ENCODE measurements at places on chromosomes 7 and 10. TPM values are rescaled to one million over a fixed set of nuclear protein-coding genes. Genes with fewer than 3 reads are reported as not detected.
A peak's percentile ranks its signal among the peaks of the same experiment; 100 is the strongest.

GRCh38 chr7:1537535-1538412, 7.3 kb downstream of the MAFK start:
- DNase-seq = peak; percentile 99
- H3K4me3 ChIP-seq = peak overlapping the region; percentile 78
- H3K27ac ChIP-seq = peak overlapping the region; percentile 99

DNA sequence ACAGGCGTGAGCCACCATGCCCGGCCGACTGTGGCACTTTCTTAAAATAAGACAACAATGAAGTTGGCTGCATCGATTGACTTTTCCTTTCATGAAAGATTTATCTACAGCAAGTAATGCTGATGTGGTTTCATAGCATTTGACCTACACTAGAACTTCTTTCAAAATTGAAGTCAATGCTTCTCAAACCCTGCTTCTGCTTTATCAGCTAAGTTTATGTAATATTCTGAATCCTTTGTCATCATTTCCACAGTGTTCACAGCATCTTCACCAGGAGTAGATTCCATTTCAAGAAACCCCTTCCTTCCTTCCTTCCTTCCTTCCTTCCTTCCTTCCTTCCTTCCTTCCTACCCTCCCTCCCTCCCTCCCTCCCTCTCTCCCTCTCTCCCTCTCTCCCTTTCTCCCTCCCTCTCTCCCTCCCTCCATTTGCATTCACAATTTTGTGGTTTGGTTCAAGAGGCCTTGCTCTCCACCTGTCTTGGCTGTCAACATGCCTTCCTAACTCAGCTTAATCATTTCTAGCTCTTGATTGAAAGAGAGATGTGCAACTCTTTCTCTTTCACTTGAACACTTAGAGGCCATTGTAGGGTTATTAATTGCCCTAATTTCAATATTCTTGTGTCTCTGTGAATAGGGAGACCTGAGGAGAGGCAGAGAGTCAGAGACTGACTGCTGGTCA, 52.1 kb downstream of the HDAC9 start:
- H3K4me1 ChIP-seq = peaks cover 3% of the 10 kb centered on the region
- DNase-seq = no peak
- H3K27me3 ChIP-seq = no peaks in the 10 kb centered on the region
- no peaks in the 10 kb centered on the region for H3K36me3 ChIP-seq
- no peak overlapping the region for H3K27ac ChIP-seq

GRCh38 chr7:96401200-96401599, 79.3 kb upstream of the SLC25A13 start:
- H3K27ac ChIP-seq = no peak overlapping the region
- H3K4me1 ChIP-seq = peaks cover 8% of the 10 kb centered on the region
- no peak for DNase-seq
- no peaks in the 10 kb centered on the region for H3K27me3 ChIP-seq
- H3K4me3 ChIP-seq = no peak overlapping the region

DNA sequence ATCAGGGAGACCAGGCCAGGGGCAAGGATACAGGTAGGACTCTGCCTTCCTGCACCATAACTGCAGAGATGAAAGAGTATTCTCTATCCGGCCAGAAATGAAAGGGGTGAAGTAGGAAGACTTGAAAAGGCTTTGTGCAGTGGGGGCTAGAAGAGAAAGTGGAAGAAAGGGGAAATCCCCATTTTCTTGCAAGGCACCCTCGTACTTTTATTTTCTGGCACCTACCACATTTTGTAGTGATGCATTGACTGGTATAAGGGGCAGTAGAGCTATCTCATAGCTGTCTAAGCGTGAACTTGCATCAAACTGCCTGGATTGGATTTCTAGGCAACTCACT, 752 bp upstream of the CAMK2G start:
- no peak overlapping the region for H3K27ac ChIP-seq
- H3K27me3 ChIP-seq = no peaks in the 10 kb centered on the region
- H3K36me3 ChIP-seq = peaks cover 16% of the 10 kb centered on the region

DNA sequence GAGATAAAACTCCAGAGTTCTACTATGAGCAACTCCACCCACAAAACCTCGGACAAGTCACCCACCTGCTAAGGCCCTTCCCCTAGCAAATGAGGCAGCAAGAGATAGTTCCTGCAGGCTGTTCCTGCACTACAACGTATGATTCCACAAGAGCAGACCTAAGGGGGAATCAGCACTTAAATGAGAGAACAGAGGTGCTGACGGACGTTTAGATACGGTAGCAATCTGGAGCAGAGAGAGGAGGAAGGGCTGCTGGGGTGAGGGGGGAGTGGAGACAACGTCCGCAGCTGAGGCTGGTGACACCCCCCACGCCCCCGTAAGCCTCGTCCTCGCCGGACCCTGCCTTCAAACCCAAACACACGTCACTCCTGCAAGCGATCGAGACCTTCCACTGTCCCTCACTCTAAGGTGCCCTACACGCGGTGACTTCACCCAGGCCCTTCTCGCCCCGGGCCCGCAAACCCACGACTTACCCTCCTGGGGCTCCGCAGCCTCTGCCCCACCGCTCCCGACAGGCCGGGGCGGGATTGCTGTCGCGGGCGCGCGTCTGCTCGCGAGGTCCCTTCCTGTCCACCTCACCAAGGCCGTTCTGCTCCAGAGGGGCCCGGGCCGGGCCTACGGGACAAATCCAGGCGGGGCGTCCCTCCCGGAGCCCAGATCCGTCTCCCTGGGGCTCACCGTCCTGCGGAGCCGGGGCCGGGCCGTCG, 635 bp downstream of the ZNF12 start:
- H3K4me3 ChIP-seq = peak overlapping the region; percentile 83
- peaks cover 31% of the 10 kb centered on the region for H3K36me3 ChIP-seq
- peaks cover 4% of the 10 kb centered on the region for H3K27me3 ChIP-seq
- peaks cover 4% of the 10 kb centered on the region for H3K4me1 ChIP-seq
- peak overlapping the region; percentile 83 for H3K27ac ChIP-seq

DNA sequence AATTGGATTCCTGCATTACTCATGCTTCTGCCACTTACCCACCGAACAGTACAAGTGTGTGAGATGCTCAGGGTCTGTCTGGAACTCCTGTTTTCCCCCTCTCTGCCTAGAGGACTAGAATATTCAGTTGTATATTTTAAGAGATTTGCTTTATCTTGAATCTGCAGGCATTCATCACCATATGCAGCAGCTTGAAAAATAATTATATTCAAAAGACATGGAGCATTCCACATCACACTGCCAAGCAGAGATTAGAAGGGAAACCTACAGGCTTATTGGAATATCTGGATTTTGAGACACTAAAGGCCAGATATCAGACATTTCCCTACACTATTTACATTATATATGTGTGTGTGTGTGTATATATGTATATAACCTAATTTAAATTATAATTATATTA, 382.8 kb upstream of the POM121L12 start:
- H3K4me1 ChIP-seq = no peaks in the 10 kb centered on the region
- no peaks in the 10 kb centered on the region for H3K27me3 ChIP-seq
- no peak overlapping the region for H3K4me3 ChIP-seq
- no peaks in the 10 kb centered on the region for H3K36me3 ChIP-seq
- no peak overlapping the region for H3K27ac ChIP-seq

DNA sequence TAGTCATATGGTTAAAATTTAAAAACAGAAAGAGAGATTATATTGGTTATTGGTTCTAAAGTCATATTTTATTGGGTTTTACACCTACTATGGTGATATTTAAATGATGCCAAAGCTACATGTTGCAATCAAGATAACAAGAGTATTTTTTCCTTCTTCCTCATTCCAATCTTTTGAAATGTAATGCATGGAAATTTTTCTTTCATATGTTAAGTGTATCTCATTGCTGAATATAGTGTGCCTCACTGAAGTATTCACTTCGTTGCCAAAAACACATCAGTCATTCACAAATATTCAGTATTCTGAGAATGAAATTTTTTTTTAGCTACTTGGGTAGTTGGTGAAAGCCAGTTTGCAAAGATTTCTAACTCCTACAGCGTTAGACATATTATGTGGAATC, 19.5 kb downstream of the HDAC9 start:
- no peak for DNase-seq
- no peaks in the 10 kb centered on the region for H3K27me3 ChIP-seq
- H3K36me3 ChIP-seq = no peaks in the 10 kb centered on the region
- peak overlapping the region; percentile 20 for H3K4me3 ChIP-seq

DNA sequence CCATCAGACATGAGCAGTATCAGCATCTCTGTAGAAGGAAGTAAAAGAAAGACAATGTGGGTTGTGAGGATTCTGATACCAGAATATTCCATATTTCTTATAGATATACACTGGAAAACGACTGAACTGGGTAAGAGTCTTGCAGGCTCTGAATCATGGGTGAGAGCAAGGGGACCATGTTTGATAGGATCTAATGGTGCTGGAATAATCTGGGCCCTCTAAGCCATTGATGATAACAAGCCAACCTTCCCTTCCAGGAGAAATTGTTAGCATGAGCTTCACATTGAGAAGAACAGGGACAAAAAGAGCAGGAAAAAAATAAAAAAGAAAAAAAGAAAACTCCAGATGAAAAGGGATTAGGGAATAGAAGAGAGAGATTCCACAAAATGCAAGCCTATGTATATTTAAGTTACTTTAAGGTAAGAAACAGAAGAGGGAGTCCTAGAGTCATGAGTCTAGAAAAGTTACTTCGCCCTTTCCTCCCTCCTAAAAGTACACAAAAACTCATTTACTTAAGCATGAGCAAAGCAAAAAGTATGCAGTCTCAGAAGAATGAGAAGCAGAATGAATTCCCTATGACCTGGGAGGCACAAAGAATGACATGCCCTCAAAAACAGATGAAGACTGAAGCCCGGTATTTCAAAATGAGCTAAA, 181.9 kb downstream of the TMEM26 start:
- H3K27me3 ChIP-seq = no peaks in the 10 kb centered on the region
- H3K4me3 ChIP-seq = no peak overlapping the region
- H3K4me1 ChIP-seq = no peaks in the 10 kb centered on the region
- no peaks in the 10 kb centered on the region for H3K36me3 ChIP-seq
- H3K27ac ChIP-seq = no peak overlapping the region
- DNase-seq = peak; percentile 49

DNA sequence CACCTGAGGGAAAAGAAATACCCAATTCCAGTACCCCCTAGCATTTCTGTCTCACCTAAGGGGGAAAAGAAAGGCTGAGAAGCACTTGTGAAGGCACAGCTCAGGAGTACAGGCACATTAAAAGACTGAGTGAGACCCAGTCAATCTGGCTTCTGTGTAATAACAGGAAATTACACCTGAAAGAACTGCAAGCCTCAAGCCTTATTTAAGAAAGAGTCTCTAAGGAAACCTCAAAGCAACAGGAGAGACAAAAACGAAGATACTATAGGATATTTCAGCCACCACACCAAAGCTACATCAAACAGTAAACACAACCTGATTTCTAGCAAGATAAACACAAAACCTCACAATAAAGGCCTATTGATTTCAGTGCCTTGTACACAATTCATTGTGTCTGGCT, 69.6 kb upstream of the CDK1 start:
- H3K4me3 ChIP-seq = no peak overlapping the region
- H3K4me1 ChIP-seq = no peaks in the 10 kb centered on the region
- no peak overlapping the region for H3K27ac ChIP-seq
- peaks cover 3% of the 10 kb centered on the region for H3K27me3 ChIP-seq
- no peak for DNase-seq
- H3K36me3 ChIP-seq = no peaks in the 10 kb centered on the region

GRCh38 chr7:139044813-139045794, 9.3 kb upstream of the ZC3HAV1L start:
- no peaks in the 10 kb centered on the region for H3K4me1 ChIP-seq
- DNase-seq = no peak
- no peaks in the 10 kb centered on the region for H3K27me3 ChIP-seq

- no peak overlapping the region for H3K27ac ChIP-seq
- peaks cover 24% of the 10 kb centered on the region for H3K27me3 ChIP-seq
- no peaks in the 10 kb centered on the region for H3K36me3 ChIP-seq
Observed at GRCh38 chr10:49654036-49654693, 25.3 kb upstream of the C10orf53 start.

GRCh38 chr7:8433477-8434289, at the start of gene NXPH1:
Gene NXPH1, plus strand, starts transcription at chr7:8433609.
- H3K27ac ChIP-seq = no peak within 1 kb of the TSS
- DNase-seq = no peak
- H3K36me3 ChIP-seq = no peaks in the 10 kb centered on the region
- H3K4me3 ChIP-seq = no peak within 1 kb of the TSS
- H3K4me1 ChIP-seq = no peaks in the 10 kb centered on the region
- peaks cover 40% of the 10 kb centered on the region for H3K27me3 ChIP-seq

GRCh38 chr10:1299041-1299726, 243.0 kb downstream of the WDR37 start:
- H3K4me1 ChIP-seq = no peaks in the 10 kb centered on the region
- H3K27ac ChIP-seq = no peak overlapping the region
- no peaks in the 10 kb centered on the region for H3K36me3 ChIP-seq
- DNase-seq = no peak
- H3K4me3 ChIP-seq = no peak overlapping the region

DNA sequence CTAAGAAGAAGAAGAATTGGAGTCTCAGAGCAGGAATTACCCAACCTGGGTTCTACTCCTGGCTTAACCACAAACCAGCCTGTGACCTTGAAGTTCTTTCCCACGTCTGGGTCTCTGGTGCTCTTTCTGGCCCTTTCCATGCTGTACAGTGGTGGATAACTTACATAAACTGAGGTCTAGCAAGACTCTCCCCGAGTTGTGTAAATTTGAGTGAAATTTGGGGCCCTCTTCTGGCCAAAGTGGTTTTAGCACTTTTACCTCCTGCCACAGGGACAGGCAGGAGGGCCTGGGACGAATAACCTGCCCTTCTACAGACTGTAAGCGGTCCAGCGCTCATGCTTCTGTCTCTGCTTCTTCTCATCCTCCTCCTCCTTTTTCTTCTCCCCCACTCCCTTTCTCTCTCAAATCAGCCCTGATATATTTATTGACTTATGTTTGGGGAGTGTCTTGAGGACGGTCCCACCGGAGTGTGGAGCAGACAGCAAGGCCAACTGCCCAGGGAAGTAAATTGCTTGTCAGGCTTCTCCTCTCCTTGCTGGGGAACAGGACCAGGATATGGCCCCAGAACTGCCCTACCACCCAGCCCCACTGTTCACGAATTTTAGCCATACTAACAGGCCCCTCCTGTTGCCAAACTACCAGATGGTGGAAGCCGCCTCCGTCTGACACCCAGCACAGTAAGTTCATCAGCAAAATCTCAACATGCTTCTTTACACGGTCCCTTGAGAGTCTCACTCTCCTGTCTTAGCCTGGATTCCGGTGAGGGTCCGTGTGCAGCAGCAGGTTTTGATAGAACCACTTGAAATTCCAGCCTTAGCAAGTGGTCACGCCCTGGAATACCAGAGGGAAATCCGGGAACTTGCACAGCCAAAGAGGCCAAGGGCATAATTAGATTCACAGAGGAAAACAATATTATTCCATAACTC, 4.0 kb upstream of the SH3PXD2A start:
- no peak overlapping the region for H3K27ac ChIP-seq
- H3K36me3 ChIP-seq = no peaks in the 10 kb centered on the region
- H3K4me3 ChIP-seq = no peak overlapping the region

- no peaks in the 10 kb centered on the region for H3K36me3 ChIP-seq
- peaks cover 78% of the 10 kb centered on the region for H3K27me3 ChIP-seq
- DNase-seq = peak; percentile 71
- H3K4me1 ChIP-seq = no peaks in the 10 kb centered on the region
Observed at GRCh38 chr7:155380976-155381851, 76.7 kb upstream of the EN2 start.

Gene HOXA10
- 43.1 TPM for total RNA-seq

Gene EBF3
- 35.4 TPM for total RNA-seq

Gene HOXA13
- total RNA-seq = 8.0 TPM

Gene SLC13A1
- total RNA-seq = not detected

Gene PDE1C
- total RNA-seq = 143 TPM

Gene STEAP1
- total RNA-seq = 45.4 TPM

Gene RALA
- 44.5 TPM for total RNA-seq

Gene EXOC6
- total RNA-seq = 5.0 TPM

Gene SPDYE11
- total RNA-seq = not detected

Gene EIF3A
- total RNA-seq = 135 TPM

Gene TAS2R3
- 3.2 TPM for total RNA-seq

Gene POP7
- total RNA-seq = 25.7 TPM
